Vagina (tissue), 2 donors: ENCODE measurements at places on chromosomes 12 and 14. TPM values are rescaled to one million over a fixed set of nuclear protein-coding genes. Genes with fewer than 3 reads are reported as not detected.

DNA sequence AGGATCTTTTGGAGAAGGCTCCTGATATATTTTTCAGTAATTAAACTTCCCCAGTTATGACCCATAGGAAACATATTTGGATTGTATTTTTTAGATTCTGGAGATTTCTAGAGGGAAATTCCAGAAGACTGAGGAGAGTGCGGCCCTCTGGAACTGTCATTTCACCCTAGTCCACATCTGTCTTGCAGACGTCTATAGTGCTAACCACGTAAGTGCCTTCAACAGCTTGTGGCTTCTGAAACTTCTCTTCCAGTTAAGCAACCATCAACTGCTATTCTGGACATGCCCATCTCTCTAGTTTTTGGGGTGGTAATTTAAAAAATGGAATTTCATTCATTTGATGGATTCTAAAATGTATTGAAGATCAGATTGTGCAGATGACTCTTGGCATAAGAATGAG lies 1098.8 kb downstream of the TMEM121 start:
- no peak for DNase-seq

GRCh38 chr12:6307529-6307928 lies 3.0 kb upstream of the PLEKHG6 start:
- DNase-seq, result no peak

GRCh38 chr14:81402123-81402495 lies 2.0 kb upstream of the STON2 start:
- DNase-seq, result no peak

DNA sequence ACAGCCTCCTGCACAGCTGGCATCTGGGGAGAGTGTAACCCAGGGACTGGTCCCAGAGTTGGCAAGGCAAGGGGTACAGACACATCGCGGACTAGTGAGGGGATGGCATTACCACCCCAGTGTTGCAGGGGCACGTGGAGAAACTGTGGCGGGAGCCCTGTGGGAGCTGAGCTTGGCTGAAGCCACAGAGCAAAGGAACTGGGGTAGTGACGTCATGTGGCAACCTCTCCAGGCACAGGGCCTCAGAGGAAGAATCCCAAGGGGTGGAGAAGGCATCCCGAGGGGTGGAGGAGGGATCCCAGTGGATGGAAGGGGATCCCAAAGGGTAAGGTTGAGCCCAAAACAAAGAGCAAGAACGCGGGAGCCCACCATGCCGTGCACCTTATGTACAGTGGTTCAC lies 70.1 kb downstream of the GSC start:
- DNase-seq, result no peak

GRCh38 chr12:58034712-58035111 lies 93.3 kb downstream of the ATP23 start:
- no peak for DNase-seq

DNA sequence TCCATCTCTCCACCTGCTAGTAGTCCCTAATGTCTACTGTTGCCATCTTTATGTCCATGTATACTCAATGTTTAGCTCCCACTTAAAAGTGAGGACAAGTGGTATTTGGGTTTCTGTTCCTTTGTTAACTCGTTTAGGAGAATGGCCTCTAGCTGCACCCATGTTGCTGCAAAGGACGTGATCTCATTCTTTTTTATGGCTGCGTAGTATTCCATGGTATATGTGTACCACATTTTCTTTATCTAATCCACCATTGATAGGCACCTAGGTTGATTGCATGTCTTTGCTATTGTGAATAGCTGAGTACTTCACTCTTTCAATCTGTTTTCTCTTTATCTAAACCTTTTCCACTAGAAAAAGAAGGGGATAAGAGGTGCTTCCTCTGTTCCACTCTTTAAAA lies 130.0 kb downstream of the TMEM117 start:
- DNase-seq, result no peak

- DNase-seq, result no peak
Observed at GRCh38 chr12:118694128-118694775, 287.1 kb upstream of the SRRM4 start.

GNPTAB gene
- 28.7 TPM for total RNA-seq

MYRFL gene
- total RNA-seq, result not detected
